ENCODE measurements at places on chromosomes 7 and 10. TPM values are rescaled to one million over a fixed set of nuclear protein-coding genes. Genes with fewer than 3 reads are reported as not detected.

The C10orf105 gene
- not detected for total RNA-seq

The LAMB4 gene
- 0.09 TPM for total RNA-seq

The WDR37 gene
- total RNA-seq, result 19.9 TPM

The SHTN1 gene
- 3.4 TPM for total RNA-seq

The PDE6C gene
- not detected for total RNA-seq

The FZD8 gene
- total RNA-seq, result 33.4 TPM

The OPALIN gene
- total RNA-seq, result not detected

The NODAL gene
- total RNA-seq, result not detected

The LAMTOR4 gene
- total RNA-seq, result 120 TPM

The LRRD1 gene
- total RNA-seq, result not detected

The FFAR4 gene
- total RNA-seq, result not detected

The GGCT gene
- 34.6 TPM for total RNA-seq

The ADAM22 gene
- 0.38 TPM for total RNA-seq

The CBLL1 gene
- 13.1 TPM for total RNA-seq

The SORCS3 gene
- not detected for total RNA-seq

The PSD gene
- total RNA-seq, result 0.28 TPM

The IGFBP3 gene
- total RNA-seq, result 6.7 TPM
